ENCODE measurements at places on chromosomes 2 and 18. TPM values are rescaled to one million over a fixed set of nuclear protein-coding genes. Genes with fewer than 3 reads are reported as not detected.

DNA sequence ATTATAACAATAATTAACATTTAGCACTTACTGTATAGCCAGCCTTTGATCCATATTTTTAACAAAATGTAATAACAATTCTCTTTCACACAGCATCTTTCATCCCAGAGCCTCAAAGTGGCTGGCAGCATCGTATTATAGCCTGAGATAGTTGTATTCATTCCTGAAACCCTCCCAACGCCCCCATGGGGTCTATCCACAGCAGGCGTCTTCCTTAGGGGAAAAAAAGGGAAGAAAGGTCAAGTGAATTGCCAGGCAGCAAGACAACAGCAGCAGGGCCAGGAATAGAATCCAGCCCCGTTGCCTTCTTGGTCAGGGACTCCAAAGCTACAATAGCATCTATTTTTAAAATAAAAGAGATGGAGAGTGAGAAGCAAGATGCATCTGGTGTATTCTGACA is 424.4 kb upstream of the ID2 start:
- no peak for DNase-seq

- no peak for DNase-seq
Measured at GRCh38 chr2:234722176-234722575, 225.3 kb upstream of the ARL4C start.

DNA sequence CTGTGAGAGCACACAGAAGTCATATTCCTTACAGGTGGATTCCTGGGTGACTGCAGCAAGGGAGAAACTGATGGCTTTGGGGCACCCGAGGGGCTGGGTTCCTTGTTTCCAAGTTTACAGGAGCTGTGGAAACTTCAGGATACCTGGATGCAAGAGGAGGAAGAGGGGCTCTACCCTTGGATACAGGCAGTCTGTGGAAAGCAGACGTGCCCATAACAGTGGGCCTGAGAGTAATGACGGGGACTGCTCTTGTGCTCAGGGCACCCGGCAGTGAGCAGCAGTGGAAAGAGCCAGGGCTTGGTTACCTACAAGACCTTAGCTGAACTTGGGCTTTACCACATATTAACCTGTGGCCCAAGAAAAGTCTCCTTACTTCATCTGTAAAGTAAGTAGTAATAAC is 102.2 kb upstream of the TGFA start:
- DNase-seq = no peak

DNA sequence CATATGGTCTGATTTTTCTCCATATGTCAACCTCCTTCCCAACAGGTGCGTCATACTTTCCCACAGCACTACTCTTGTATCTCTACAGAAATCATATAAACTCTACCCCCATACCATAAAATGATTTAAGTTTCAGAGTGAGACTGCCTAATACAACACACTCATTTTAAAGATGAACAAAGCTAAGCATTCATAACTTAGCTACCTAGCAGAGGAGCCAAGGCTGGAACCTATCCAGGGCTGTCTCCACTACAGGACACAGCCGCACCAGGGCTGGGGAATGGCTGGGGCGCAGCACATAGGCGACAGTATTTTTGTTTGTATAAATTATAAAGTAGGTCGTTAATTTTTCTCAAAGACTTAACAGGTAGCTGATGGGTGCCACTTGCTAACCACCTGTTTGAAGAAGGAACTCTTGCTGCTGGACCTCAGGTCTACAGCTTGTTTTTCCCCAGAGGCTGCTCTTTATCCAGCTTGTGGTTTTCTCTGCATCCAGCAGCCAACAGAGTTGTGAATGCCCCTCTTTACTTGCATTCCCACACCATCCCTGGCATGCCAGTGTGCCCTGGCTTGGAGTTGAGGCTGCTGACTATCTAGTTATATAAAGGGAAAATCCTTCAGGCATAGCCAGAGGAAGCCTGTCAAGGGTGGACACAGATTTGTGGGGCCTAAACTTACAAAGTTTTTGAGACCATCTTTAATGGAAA is 62.0 kb downstream of the HNRNPLL start:
- DNase-seq = no peak

DNA sequence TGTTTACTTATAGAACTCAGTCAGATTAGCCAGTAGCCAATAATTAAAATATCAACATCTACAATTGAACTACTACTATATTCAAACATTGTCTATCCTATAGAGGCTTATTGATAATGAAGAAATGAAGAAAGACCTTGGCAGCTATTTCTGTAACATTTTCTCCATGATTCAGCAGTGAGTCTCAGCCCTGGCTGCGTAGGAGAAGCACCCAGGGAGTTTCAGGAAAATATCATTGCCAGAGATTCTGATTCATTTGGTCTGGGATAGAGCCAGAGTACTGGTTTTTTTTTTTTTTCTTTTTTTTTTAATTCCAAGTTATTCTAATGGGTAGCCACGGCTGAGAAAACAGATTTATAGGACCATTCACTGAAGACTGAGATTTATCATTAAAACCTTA is 404.8 kb downstream of the TXNL1 start:
- no peak for DNase-seq

The UGT1A8 gene
- 0.15 TPM for total RNA-seq

The IL37 gene
- total RNA-seq = not detected

The PLB1 gene
- total RNA-seq = 0.80 TPM

The OSBPL1A gene
- total RNA-seq = 50.5 TPM

The DTNA gene
- total RNA-seq = 0.77 TPM

The ONECUT2 gene
- 0.59 TPM for total RNA-seq
